Stimulated activated CD4-positive, alpha-beta T cell treated with anti-CD3 and anti-CD28 coated beads, Interleukin-12 subunit alpha, Interleukin-12 subunit beta, amount 100 ng/mL, for 4 hours (primary cell): ENCODE measurements at places on chromosomes 7 and 10.

DNA sequence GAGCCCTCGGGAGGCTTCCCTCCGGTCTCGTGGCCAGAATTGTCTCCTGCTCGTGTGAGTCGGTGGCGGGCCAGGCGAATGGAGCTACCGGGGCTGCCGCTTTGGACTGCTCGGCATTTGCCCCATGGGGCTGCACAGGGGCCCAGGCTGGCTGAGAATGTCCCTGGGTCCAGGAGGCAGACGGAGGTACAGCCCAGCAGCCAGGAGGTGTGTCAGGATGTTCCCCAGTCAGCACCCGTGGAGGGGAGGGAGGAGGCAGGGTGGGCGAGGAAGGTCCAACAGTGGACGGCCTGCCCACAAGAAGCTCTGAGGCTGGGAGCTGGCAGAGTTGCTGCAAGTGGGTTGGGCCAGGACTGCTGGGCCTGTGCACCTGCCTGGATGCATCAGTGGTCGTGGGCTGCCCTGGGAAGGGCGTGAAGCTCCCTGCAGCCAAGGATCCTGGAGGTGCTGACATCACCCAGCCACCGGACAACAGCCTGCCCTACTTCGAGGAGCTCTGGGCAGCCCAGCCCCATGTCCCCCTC lies 46.4 kb downstream of the PDGFA start:
- no peak for DNase-seq

DNA sequence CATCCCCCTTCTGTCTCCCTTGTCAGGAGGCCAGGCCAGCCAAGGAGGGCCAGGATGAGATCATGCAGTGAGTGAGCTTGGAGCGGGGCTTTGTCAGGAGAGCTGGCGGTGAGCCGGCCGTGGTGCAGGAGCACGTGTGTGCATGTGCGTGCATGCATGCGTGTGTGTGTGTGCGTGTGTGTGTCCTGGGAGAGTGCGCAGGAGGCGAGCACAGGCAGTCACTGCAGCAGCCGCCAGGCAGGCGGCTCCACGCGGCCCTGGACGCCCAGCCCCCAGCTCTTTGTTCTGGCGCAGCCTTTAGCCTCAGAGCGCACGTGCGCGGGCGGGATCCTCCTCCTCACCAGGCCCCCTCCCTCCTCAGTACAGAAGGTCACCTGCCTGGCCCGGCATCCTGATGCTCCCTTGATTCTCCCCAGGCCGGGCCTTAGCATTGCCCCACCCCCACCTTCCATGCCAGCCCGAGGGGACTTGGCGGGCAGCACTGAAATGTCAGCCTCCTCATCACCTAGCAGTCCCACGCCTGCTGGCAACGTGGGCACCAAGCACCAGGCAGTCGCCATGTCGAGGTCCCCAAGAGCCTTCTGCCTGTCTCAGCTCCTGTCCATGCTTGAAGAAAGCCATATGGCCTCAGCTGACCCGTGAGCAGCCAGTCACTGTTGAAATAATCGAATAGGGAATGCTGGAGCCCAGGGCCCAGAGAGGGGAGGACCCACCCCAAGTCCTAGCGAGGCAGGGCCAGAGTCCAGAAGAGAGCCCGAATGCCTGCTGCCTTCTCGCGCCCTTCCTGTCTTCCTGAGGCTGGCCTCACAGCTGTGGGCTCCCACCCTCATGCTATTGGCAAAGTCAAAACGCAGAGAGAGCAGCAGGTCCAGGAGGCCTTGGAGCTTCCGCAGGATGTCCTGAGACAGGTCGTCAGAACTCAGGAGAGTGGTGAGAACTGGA lies 125.9 kb upstream of the PPIF start:
- no peak for DNase-seq

DNA sequence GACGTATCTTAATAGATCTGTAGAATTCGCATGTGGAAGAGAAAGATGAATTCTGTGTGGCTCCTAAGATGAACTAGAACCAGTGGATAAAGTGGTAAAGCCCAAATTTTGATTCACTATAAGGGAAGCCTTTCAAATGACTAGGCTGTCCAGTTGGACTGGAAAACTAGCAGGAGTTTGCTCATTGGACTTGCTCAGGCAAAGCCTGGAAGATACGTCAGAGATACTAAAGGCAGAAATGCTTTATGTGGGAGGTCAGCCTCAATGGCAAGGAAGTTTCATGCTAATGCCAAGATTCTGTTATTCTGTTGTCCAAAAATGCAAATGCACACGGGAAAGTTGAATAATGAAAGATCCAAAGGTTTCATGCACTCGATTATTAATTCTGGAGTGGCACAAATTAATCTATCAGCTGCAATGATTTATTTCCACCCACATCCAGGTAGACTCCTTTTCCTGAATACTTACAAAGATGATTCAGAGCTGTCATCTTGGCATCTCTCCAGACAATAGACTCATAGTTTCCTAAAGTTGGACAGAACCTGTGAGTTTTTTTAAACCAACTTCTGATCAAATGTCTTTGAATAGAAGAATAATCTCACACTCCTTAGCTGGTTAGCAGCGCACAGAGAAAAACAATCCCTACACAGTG lies 20.5 kb upstream of the PPP1R3C start:
- no peak for DNase-seq

DNA sequence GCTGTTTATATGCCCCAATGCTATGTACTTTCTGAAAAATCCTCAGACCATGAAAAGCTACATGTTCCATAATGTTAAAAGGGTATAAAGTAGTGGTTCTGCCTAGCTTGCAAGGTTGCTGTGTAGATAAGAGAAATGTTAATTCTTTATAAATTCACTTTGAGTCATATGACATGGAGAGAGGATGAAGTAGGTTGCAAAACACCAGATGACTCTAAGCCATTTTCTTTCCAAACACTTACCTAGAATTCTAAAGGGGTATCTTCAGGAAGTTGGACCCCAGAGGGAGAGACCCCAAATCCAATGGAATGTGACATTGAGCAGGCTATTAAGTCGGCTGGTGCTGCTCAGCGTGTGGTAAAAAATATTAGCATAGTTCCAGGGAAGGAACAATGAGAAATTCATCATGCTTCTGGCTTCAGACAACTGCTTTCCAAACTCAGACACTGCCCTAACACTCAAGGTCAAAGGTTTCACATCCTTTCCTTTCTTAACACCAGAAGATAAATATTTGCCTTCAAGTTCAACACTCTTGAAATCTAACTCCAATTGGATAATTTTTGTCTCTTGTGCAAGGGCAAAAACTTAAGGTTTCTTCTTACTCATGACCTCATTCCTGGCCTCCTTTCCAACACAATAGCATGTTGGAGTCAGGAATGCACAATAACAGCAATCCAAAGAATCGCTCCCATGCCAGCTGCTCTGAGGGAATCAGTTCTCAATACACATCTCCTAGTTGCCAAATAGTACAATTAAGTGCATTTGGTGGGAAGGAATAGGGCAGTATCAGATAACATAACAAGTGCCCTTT lies 100.7 kb upstream of the AFAP1L2 start:
- no peak for DNase-seq

DNA sequence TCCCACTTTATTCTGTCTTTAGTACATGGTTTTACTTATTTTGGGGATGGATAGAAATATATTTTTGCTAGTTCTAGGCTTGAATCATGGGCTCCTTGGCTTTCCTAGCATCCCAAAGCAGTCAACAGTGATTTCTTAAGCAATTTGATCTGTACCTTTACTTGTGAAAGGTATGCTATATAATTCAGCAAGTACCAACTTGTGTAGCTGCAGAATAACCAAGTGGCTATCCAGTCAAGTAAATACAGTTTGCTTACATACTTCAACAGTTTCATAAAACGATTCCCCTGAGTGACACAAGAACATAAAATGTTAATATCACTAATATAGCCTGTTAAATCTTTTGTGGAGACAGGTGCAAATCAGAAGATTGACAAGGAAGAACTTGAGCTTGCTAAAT lies 67.2 kb downstream of the PODXL start:
- no peak for DNase-seq

DNA sequence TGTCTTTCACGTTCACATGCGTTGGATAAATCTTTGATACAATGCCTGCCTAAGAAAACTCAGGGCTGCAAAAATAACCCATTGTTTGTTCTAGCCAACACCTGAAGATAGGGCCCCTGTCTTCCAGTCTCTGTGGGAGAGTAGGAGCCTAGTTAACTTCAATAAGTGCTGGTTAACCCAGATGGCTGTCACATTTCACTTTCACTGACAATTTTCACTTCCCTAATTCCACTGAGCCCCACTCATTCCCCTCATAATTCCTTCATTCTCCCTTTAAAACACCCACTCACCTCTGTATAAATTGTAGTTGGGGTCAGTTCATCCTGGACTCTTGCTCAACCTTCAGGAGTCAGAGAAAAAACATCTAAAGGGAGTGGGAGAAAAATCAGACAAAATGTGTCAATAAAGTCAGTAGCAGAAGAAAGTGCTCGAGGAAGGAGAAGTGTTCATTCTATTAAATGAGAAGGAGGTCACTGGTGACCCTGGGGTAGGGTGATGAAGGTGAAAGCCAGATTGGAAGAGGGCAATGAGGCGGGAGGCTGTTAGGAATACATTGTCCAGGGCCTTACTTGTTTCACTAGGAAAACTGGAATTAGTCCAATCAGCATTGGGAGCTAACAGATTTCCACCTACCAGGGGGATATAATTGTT lies 51.2 kb upstream of the ABI1 start:
- no peak for DNase-seq

DNA sequence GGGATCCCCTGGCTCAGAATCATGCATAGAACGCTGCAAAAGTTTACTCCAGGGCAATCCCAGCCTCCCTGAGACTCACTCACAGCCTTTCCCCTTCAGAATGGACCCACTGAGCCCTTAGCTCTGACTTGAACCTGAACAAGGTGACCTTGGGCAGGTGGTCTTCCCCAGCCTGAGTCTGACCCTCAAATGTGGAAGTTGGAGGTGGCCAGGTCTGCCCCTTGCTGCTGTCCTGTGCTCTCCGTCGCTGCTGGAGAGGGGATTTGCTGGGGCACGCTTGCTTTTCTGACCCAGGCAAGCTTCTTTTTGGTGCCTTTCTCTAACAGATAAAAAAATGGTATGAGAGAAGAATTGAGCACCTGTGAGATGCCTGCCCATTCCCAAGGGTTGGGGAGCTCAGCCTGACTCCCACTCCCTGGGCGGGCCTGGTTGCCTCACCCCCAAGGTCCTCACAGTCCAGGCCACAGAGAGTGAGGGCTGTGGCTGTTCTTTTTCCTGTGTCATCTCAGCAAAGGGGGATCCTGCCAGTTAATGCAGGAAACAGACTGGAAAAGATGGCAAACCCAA lies 46.6 kb upstream of the IGFBP3 start:
- DNase-seq: no peak

DNA sequence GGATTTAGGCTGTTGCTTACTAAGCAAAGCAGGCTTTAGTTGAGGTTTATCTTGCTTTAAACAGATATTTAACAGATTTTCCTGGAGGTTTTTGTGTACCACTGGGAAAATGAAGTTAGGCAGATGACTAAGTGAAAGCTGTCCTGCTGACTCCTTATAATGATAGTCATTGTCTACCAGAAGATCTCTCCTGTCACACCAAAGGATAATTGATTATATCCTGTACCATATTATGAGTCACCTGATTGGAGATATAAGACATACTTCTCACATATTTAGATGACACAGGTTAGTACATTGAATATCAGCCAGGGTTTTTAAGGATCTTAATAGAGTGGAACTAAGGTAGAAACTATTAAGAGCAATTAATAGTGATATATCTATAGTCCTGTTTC lies 68.4 kb downstream of the PTEN start:
- DNase-seq: no peak

GRCh38 chr7:73704640-73705550 lies 14.6 kb downstream of the STX1A start:
- DNase-seq: no peak

DNA sequence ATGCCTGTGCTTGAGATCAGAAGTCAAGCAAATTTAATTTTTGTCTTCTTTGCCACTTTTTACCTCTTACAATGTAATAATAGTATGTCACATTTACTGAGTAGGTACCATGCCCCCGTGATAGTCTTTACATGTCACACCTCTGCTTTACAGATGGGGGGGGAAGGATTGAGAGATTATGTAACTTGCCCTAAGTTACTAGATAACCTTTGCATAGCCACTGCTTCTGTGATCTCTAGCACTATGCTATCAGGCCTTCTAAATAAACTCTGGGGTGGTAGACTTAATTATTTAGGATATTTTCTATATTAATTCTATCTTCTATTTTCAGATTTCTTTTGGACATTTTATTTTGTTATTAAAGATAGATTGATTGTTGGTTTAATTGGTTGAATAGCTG lies 514.4 kb downstream of the SUGCT start:
- no peak for DNase-seq

GRCh38 chr10:71178880-71179279 lies 33.5 kb upstream of the UNC5B start:
- DNase-seq: no peak

DNA sequence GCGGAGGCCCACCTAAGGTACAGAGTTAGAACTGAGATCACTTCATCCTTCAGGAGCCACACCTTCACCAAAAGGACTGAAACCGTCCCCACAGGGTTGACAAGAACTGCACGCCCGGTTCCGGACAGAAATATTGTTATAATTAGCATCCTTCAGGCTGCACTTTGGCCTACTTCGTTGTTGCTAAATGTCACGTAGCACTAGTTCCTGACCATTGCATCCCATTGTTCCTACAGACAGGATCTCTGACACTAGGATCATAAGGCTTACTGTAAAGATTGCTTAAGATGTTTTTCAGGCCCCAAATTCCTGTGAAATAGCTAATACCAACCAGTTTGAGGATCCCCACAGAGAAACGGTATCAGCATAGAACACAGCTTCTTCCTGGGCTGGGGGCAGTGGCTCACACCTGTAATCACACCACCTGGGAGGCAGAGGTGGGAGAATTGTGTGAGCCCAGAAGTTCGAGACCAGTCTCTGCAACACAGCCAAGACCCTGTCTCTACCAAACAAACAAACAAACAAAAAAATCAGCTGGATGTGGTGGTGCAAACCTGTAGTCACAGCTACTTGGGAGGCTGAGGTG lies 18.3 kb upstream of the EIF4H start:
- DNase-seq: no peak

DNA sequence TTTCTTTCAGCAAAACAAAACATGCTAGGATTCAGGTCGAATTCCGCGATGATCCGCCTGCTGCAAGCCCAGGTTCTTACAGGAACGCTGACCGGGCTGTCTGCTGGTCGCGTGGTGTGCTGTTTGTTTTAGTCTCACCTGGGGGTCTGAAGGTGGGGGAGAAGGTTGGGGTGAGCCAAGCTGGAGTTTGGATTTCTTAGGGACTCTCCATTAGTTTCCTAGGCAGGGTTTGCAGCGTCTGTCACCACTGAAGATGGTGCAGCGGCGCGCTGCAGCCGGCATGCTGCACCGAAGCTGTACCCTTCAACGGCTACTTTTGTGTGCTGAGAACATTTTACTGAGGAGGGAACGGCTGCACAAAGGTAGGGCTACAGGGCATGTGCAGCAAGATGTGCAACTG lies 48.7 kb downstream of the GCC1 start:
- DNase-seq: no peak

DNA sequence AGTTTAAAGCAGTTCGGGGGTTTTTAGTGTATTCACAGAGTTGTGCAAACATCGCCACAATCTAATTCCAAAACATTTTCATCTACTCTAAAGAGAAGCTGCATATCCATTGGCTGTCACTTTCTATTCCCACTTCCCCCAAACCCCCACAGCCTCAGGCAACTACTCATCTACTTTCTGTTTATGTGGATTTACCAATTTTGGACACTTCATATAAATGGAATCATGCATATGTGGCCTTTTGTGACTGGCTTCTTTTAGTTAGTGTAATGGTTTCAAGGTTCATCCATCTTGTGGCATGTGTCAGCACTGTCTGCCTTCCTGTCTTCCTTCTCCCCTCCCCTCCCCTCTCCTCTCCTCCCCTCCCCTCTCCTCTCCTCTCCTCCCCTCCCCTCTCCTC lies 78.5 kb upstream of the FZD1 start:
- DNase-seq: no peak
